ENCODE measurements at places on chromosomes 4 and X.

- DNase-seq: no peak
These were observed 62.0 kb downstream of the MBNL3 start for GRCh38 chrX:132426695-132427281.

GRCh38 chr4:87844452-87844851, 11.7 kb downstream of the MEPE start:
- no peak for DNase-seq

DNA sequence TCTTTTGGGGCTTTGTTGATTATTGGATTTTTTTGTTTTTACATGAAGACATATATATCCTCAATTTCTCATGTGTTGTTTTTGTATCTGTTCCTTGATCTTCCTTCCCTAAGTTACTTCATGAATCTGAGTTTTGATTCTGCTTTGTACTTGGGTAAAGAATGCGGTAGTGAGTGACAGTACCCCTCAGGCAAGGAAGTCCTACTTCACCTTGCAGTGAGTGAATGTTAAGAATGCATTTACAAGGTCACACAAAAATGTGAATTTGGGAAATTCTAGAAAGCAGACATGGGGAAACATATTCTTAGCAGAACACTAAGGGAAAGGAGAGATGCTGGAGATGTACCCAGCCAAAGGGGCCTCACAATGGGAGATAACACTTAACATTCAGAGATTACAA, 373.1 kb upstream of the LCORL start:
- no peak for DNase-seq

- no peak for DNase-seq
These were observed 27.8 kb downstream of the PAPSS1 start for GRCh38 chr4:107692202-107692601.

GRCh38 chrX:74246524-74246923, 57.5 kb upstream of the ZCCHC13 start:
- DNase-seq: no peak

DNA sequence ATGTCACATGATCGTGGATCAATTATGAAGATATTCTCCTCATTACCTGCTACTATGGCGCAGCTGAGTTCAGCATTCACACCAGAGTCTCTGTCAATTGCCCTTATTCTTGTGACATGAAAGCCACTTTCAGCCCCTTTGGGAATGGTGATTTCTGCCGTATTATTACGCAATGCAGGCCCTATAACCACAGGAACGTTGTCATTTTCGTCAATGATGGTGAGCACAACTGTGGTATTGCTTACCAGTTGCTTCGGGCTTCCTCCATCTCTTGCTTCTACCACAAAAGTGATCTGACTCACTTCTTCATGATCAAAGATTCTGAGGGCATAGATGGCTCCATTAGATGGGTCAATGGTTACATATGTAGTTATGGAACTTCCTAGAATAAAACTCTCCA, 2.1 kb downstream of the PCDH18 start:
- no peak for DNase-seq

GRCh38 chrX:132624466-132624865, 135.6 kb upstream of the MBNL3 start:
- DNase-seq: no peak

- DNase-seq: no peak
These were observed 62.1 kb upstream of the CCDC160 start for GRCh38 chrX:134174859-134175258.

GRCh38 chrX:130028196-130028595, 45.8 kb downstream of the BCORL1 start:
- DNase-seq: peak; percentile 55

- DNase-seq: no peak
These were observed 4.2 kb upstream of the SLBP start for GRCh38 chr4:1716065-1716945.

DNA sequence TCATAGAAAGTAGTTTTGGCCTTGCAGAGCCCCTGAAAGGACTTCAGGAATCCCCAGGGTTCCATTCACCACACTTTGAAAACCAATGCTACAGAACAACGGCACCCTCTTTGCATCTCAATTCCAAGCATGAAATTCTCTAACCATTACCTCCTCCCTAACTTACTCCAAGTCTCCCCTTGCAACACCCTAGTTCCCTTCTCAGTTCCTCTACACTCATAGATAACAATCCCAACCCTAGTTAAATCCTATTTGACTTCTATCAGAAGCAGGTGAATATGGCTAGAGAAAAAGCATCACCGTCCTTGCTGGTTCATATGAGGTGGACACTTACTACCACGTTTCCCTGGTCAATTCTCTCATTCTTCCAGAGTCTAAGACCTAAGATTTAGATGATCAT, 2.4 kb downstream of the RCHY1 start:
- no peak for DNase-seq

DNA sequence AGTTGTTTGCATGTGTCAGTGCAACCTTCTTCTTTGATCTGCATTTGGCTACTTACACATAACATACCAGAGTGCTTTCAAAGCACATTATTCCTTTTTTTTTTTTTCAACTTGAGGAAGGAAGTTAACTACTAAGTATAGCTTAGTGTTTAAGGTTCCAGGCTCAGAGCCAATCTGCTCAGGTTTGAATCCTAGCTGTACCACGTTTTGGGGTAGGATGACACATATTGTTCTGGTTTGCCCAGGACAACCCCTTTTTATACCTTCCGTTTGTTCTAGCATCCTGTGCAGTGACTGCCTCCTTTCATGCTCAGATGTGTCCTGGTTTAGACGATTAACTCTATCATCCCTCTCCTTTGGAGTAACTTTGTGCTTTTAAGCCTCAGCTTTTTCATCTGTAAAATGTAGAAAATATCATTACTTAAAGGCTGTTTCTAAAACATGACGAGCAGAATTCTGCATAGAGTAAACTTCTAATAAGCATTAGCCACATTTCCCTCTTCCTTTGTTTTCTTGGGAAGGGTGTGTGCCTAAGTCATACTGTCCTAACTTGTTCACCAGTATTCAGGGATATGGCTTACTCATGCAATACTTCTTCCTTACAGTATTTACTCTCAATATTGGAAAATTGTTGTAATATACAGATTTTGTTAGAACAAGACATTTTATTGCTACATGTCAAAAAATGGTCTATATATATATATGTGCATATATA, 281.3 kb downstream of the C4orf33 start:
- peak; percentile 49 for DNase-seq

GRCh38 chrX:85303544-85303943, 59.8 kb downstream of the ZNF711 start:
- no peak for DNase-seq
